ENCODE measurements at places on chromosomes 12 and 14.

DNA sequence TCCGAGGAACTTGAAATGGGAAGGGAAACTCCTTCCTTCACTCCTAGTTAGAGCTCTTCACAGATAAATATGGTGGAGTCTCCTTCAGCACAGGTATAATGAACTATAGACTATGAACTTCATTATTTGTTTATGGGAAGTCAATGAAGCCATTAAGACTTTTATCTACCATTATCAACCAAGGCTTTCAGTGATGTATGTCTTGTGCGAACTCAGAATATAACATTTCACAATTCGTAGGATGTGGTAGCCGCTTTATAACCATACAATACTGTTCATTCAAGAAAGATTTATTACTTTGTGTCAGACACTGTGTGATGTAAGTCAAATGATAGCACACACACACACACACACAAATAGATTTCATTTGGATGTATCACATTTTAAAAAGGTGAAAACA, 24.8 kb upstream of the ETNK1 start:
- DNase-seq, result no peak
- no peaks in the 10 kb centered on the region for H3K36me3 ChIP-seq
- H3K27me3 ChIP-seq, result no peaks in the 10 kb centered on the region
- no peak overlapping the region for H3K4me3 ChIP-seq
- H3K4me1 ChIP-seq, result no peaks in the 10 kb centered on the region
- H3K27ac ChIP-seq, result no peak overlapping the region

DNA sequence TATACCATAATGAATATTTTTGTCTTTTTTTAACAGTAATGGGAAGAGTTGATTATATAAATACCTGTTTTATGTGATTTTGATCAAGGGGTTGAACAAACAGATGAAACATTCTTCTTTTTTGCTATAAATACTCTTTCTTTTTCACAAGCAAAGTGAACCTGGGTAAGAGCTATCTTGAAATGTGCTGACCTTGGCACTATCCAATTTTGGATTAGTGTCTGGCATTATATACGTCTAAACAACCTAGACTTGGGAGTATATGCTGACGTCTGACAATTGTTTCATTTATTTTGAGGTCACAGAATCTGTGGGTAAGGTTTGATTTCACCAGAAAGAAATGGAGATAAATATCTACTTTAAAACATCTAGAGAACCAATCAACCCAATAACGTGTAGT, 716.0 kb upstream of the STXBP6 start:
- H3K4me1 ChIP-seq, result no peaks in the 10 kb centered on the region
- H3K36me3 ChIP-seq, result no peaks in the 10 kb centered on the region
- H3K27ac ChIP-seq, result no peak overlapping the region
- DNase-seq, result no peak

- H3K4me3 ChIP-seq, result no peak overlapping the region
- DNase-seq, result no peak
- H3K27ac ChIP-seq, result no peak overlapping the region
Measured at GRCh38 chr14:82796086-82796485, 1262.4 kb upstream of the SEL1L start.

GRCh38 chr12:66131067-66131688, 628 bp upstream of the LLPH start:
- peaks cover 29% of the 10 kb centered on the region for H3K4me1 ChIP-seq
- no peak for DNase-seq
- peak overlapping the region; percentile 84 for H3K27ac ChIP-seq
- H3K4me3 ChIP-seq, result peak overlapping the region; percentile 84
- H3K27me3 ChIP-seq, result no peaks in the 10 kb centered on the region

DNA sequence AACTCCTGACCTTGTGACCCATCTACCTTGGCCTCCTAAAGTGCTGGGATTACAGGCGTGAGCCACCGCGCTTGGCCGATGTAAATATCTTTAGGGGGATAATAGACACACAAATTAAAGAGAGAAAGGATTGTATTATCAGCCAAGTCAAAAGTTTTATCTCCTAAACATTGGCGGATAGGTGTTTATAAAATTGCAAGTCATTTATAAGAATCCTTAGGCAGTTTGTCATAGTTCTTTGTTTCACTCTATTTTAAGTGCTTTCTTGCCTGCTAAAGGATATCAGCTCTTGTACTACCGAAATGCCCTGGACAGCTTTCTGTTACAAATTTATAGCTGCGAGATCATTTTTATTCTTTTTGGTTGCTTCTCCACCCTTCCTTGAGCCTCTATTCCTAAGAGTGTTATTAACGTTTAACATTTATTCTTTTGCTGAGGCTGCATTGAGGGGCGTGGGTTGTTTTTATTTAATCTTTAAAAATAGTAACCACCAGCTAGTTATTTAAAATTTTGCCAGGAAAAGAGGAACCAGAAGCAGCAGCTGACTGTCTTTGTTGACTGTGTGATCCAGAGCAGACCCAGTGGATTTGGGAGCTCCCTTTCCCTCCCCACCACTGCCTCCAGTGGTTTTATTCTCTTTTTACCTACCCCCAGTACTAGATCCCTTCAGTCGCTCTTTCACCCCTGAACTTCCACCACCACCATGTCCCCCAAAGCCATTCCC, 106.4 kb downstream of the DIP2B start:
- H3K4me3 ChIP-seq, result no peak overlapping the region
- H3K4me1 ChIP-seq, result peaks cover 35% of the 10 kb centered on the region
- DNase-seq, result no peak
- peaks cover 4% of the 10 kb centered on the region for H3K36me3 ChIP-seq
- H3K27ac ChIP-seq, result no peak overlapping the region
- no peaks in the 10 kb centered on the region for H3K27me3 ChIP-seq

DNA sequence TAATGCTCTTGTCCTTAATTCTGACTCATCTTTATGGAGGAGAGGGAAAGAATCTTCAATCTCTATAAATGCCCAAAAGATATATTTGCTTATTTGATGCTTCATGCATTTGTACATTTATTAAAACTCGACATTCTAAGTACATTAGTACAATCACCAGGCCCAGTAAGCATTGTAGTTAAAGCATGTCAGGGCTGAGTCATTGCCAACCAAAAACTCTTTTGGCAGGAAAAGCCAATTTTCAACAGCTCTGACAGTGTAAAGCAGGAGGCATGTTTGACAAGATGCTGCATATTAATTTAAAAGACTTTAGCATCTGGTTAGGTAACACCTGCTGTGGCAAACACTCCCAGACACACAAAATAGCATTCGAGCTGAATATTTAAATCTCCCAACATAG, 290.9 kb downstream of the PPFIA2 start:
- H3K4me1 ChIP-seq, result no peaks in the 10 kb centered on the region
- no peak overlapping the region for H3K4me3 ChIP-seq
- H3K27ac ChIP-seq, result no peak overlapping the region
- DNase-seq, result no peak
- H3K36me3 ChIP-seq, result no peaks in the 10 kb centered on the region
- no peaks in the 10 kb centered on the region for H3K27me3 ChIP-seq

GRCh38 chr12:87991483-87991882, 37.7 kb downstream of the C12orf50 start:
- H3K27ac ChIP-seq, result no peak overlapping the region
- no peak for DNase-seq
- no peaks in the 10 kb centered on the region for H3K27me3 ChIP-seq
- no peak overlapping the region for H3K4me3 ChIP-seq
- H3K36me3 ChIP-seq, result no peaks in the 10 kb centered on the region

- no peak overlapping the region for H3K4me3 ChIP-seq
- DNase-seq, result no peak
- H3K4me1 ChIP-seq, result no peaks in the 10 kb centered on the region
- no peaks in the 10 kb centered on the region for H3K27me3 ChIP-seq
- H3K36me3 ChIP-seq, result no peaks in the 10 kb centered on the region
Measured at GRCh38 chr12:110146986-110147385, 22.8 kb downstream of the IFT81 start.

GRCh38 chr12:3020850-3021435, 56.2 kb upstream of the TSPAN9 start:
- no peaks in the 10 kb centered on the region for H3K36me3 ChIP-seq
- no peaks in the 10 kb centered on the region for H3K27me3 ChIP-seq
- no peak for DNase-seq
- H3K4me1 ChIP-seq, result no peaks in the 10 kb centered on the region
- no peak overlapping the region for H3K27ac ChIP-seq

DNA sequence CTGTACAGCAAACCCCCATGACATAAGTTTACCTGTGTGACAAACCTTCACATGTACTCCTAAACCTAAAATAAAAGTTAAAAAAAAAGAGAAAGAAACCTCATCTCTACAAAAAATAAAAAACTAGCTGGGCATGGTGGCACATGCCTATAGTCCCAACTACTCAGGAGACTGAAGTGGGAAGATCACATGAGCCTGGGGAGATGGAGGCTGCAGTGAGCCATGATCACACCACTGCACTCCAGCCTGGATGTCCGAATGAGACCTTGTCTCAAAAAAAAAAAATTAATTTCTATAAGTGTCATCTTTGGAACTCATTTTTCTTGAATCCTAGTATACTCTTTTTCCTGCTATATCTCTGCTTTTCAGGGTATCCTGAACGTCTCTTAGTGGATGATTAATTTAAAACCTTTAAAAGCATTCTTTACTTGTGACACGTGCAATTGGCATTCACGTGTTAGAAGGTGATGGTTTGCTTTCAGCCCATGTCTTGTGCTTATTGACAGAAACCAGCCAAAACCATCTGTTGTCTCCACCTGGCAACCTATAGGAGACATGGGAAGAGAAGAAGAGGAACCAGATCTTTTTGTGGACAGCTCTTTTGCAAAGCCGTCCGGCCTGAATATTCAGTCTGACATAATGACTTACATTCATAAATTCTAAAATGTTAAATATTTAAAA, 30.6 kb upstream of the PPFIBP1 start:
- no peak for DNase-seq
- H3K4me3 ChIP-seq, result no peak overlapping the region
- peaks cover 5% of the 10 kb centered on the region for H3K4me1 ChIP-seq
- H3K27me3 ChIP-seq, result no peaks in the 10 kb centered on the region
- no peak overlapping the region for H3K27ac ChIP-seq
- H3K36me3 ChIP-seq, result no peaks in the 10 kb centered on the region

DNA sequence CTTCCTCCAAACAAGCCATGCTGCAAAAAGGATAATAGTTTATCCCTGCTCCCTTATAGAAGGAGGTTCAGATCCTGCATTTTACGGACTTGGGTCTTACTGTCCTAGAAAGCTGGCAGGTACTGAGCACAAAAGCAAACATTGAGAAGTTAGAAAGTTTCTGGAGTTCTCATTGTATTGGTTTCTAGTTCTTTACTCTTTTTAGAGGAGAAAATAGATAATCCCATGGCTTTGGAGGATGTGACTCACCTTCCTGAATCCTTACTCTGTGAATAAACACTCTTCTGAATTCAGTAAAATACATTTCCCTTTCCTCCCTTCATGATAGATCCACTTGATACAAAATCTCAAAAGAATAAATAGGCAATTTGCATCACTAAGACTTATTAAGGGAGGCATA, 188.9 kb downstream of the NPAS3 start:
- DNase-seq, result no peak
- H3K4me1 ChIP-seq, result peaks cover 3% of the 10 kb centered on the region
- H3K4me3 ChIP-seq, result no peak overlapping the region
- H3K36me3 ChIP-seq, result no peaks in the 10 kb centered on the region

GRCh38 chr12:100229876-100230275, 29.3 kb downstream of the ACTR6 start:
- H3K36me3 ChIP-seq, result no peaks in the 10 kb centered on the region
- no peak overlapping the region for H3K4me3 ChIP-seq
- peak overlapping the region; percentile 31 for H3K27ac ChIP-seq
- DNase-seq, result peak; percentile 33
- H3K27me3 ChIP-seq, result no peaks in the 10 kb centered on the region
- peaks cover 21% of the 10 kb centered on the region for H3K4me1 ChIP-seq

DNA sequence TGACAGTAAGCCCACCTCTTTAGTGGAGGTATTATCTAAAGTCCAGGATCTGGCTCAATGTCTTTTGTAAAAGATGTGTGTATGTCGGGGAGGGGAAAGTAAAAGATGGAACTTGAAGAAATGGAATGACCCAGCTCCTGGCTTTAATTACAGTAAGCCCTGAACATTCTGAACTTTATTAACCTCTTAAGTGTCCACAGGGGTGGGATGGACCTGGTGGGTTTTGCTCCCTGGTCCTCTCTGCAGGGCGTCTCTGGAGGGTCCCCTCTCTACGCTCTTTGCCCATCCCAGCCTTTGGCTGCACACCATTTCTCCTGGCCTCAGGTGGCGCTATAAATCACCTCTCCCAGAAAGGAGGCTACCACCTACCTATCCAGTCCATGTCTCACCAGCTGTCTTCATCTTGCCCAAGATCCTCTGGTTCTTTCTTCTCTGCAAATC, 3.7 kb upstream of the CISTR start:
- H3K4me3 ChIP-seq, result no peak overlapping the region
- H3K4me1 ChIP-seq, result peaks cover 5% of the 10 kb centered on the region
- H3K36me3 ChIP-seq, result no peaks in the 10 kb centered on the region
- H3K27ac ChIP-seq, result no peak overlapping the region
- H3K27me3 ChIP-seq, result peaks cover 56% of the 10 kb centered on the region

- no peaks in the 10 kb centered on the region for H3K36me3 ChIP-seq
- no peaks in the 10 kb centered on the region for H3K27me3 ChIP-seq
- no peak for DNase-seq
- no peak overlapping the region for H3K27ac ChIP-seq
- peaks cover 15% of the 10 kb centered on the region for H3K4me1 ChIP-seq
Measured at GRCh38 chr12:69401940-69402339, 42.4 kb downstream of the YEATS4 start.

DNA sequence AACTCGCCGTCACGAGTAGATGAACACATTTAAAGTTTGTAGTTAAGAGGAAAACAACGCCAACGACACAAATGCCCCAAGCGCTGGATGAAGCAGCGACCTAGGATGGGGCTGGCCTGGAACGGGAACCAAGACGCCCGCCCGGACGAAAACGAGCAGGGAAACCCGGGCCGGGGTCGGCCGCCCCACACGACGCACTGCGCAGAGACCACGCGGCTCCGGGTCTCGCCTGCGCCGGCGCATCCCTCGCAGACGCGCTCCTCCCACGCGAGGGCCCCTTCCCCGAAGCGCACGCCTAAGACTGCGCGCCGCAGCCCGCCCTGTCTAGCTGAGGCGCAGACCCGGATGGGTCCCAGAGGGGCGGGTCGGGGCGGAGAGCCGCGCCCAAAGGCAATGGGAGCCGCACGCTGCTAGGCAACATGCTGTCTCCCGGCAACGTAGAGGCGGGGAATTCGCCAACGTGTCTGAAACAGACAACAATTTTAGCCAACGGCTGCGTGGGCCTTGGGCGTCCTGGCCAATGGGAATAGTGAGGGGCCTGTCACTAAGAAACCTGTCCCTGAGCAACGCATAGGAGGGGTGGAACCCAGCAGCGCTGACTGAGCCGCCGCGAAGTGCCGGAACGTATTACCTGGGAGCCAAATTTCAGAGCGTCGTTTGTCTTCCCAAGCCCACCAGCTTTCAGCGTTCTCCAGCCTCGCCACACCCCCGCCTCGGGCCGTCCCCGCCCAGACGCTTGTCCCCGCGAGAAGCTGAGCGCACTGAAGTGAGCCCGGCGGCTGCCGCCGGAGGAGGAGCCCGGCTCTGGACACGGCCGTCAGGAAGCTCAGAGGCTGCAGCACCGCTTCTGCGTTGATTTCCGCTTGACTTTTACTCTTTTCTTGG, 21.0 kb upstream of the CHFR start:
- DNase-seq, result peak; percentile 87
- peak overlapping the region; percentile 65 for H3K4me3 ChIP-seq
- no peaks in the 10 kb centered on the region for H3K36me3 ChIP-seq
- peak overlapping the region; percentile 47 for H3K27ac ChIP-seq
- peaks cover 6% of the 10 kb centered on the region for H3K4me1 ChIP-seq
- peaks cover 6% of the 10 kb centered on the region for H3K27me3 ChIP-seq

- no peaks in the 10 kb centered on the region for H3K27me3 ChIP-seq
- H3K4me1 ChIP-seq, result peaks cover 38% of the 10 kb centered on the region
- DNase-seq, result no peak
Measured at GRCh38 chr12:42761086-42761485, 171.5 kb upstream of the PRICKLE1 start.

All from keratinocyte (primary cell).